ENCODE measurements at places on chromosomes 11 and 22.

GRCh38 chr11:68413591-68413999 lies 47.0 kb upstream of the PPP6R3 start:
- DNase-seq: no peak

DNA sequence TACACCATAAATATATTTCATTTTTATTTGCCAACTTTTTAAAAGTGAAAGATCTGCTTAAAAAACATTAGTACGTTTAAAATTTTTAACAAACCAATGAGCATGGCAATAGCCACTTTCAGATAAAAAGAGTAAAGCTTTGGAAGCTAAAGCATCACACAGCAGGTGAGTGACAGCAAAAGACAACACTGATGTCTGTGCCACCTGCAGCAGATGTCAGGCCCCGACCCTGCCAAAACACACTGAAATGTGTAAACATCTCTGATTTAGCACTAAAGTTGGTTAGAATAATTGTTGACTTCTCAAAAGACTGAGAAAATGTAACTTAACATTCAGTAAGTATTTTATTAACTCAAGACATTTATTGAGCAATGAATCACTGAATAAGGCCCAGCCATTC lies 232.9 kb downstream of the DLG2 start:
- no peak for DNase-seq

DNA sequence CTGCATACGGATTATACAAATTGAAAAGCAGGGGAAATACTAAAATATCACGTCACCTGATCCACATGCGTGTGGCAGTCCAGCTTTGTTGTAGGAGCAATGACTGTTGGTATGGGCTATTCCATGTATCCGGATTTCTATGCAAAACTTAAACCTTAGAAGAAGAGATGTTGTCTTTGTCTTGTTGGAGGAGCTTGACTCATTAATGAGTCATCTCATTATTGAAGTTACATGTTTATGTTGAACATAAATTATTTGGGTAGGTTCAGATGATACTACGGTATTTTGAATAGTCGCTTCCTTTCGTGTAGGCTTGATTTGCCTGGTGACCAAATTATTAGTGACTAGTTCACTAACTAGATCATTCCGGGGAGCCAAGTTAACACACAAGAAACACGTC lies 806 bp upstream of the SAAL1 start:
- DNase-seq: no peak

- peak; percentile 14 for DNase-seq
These were observed at the start of gene DENND5A for GRCh38 chr11:9265211-9266131. Gene DENND5A, minus strand, starts transcription at chr11:9265350. Its CDS starts 281 bp downstream, at chr11:9265069.

DNA sequence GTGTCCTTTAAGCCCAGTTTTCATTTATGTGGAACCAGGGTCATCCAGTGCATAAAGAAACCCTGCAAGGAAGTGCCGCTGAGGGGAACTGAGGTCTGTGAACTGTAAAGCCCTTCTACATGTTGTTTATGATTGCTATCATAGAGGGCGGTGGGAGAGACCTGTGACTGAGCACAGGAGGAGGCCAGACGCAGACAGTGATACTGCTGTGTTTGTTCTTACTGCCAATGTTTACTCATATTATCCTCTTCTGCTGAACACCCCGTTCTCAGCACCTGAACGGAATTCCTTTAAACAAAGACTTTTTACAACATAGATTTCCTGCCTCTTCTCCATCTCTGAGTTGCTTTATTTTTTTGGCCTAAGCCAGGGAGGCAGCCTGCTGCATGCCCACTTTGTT lies 967 bp upstream of the GALNT18 start:
- DNase-seq: no peak

GRCh38 chr11:31870609-31871309 lies 59.6 kb upstream of the PAX6 start:
- DNase-seq: no peak

DNA sequence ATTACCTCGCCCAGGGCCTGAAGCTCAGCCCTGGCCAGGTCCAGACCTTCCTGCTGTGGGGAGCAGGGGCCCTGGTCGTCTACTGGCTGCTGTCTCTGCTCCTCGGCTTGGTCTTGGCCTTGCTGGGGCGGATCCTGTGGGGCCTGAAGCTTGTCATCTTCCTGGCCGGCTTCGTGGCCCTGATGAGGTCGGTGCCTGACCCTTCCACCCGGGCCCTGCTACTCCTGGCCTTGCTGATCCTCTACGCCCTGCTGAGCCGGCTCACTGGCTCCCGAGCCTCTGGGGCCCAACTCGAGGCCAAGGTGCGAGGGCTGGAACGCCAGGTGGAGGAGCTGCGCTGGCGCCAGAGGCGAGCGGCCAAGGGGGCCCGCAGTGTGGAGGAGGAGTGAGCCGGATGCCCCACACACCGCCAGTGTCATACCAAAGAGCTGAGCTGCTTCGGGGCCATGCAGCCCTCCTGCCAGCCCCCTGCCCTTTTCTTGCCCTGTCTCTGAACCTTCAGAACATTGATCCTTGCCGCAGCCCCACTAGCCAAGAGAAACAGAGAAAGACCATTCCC lies 2.4 kb upstream of the TMEM132A start:
- no peak for DNase-seq

GRCh38 chr11:73047773-73048371 lies 94.2 kb downstream of the FCHSD2 start:
- no peak for DNase-seq

DNA sequence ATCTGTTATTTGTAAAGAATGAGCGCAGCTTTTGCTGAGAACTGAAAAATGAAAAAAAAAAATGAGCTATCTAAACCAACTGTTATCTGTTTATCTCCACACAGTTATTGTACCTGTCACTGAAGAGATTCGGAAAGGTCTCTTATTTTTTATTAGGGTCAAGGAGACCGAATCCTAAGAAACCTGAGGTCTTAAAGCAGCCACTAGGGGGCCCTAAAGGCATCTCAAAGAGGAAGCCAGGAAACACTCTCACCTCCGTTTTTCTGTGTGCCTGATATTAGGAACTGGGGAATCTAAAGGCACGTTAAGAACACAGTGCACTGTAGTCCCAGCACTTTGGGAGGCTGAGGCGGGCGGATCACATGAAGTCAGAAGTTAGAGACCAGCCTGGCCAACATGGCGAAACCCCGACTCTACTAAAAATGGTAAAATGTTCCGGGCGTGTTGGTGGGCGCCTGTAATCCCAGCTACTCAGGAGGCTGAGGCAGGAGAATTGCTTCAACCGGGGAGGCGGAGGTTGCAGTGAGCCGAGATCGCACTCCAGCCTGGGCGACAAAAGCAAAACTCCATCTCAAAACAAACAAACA lies 3.5 kb upstream of the LARGE1 start:
- peak; percentile 11 for DNase-seq

DNA sequence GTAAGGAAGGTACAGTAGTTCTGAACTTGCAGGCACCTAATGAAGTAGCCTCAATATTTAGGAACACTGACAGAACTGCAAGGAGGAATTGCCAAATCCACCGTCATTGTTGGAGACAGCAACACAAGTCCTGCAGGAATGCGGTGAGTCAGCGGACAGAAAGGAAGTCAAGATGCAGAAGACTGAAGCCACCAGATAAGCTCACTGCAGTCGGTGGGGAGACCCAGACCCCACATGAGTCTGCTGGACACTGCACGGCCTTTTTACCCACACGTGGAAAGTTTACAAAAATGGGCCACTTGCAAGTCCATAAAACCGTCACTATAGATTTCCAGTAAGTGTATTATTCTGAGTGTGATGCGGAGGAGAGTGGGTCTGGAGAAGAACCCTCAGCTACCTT lies 1471.6 kb downstream of the TBC1D22A start:
- DNase-seq: no peak

- no peak for DNase-seq
These were observed at the start of gene FGF3 for GRCh38 chr11:69818603-69819441. Gene FGF3, minus strand, starts transcription at chr11:69819416. Its CDS starts 483 bp downstream, at chr11:69818933.

DNA sequence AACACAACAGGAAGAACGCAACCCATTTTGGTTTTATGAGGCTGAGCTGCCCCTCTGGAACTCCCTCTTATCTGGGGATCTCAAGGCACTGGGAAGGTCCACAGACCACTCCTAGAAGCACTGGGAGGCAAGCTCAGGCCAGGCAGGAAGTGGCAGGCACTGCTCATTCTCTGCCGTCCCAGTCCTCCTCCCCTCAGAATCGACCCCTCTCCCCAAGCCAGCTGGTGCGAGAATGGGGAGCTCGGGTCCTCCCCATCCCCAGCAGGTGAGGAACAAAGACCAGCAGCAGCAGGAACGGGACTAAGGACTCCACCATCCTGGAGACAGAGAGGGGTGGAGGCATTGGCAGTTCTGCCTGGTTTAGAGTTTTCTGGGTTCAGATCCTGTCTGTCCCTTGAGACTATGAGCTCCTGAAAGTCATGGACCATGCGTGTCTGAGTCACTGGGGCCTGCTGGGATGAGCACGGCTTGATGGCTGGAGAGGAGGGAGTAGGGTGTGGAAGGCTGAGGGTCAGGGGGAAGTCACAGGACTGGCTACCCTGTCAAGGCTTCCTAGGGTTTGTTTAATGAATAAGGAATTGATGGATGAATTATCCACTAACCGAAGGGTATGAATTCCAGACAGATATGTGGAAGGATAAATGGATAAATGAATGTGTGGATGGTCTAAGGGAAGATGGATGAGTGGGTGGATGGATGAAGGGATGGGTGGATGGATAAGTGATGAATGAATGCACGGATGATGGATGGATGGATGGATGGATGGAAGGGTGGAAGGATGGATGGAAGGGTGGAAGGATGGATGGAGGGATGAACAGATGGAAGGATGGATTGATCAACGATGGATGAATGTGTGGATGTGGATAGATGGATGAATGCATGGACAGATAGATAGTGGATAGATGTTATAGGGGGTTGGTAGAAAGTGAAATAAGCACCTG lies 6.4 kb downstream of the MYEOV start:
- no peak for DNase-seq
